Natural killer cell (primary cell): ENCODE measurements at places on chromosomes 2 and 18. TPM values are rescaled to one million over a fixed set of nuclear protein-coding genes. Genes with fewer than 3 reads are reported as not detected.

DNA sequence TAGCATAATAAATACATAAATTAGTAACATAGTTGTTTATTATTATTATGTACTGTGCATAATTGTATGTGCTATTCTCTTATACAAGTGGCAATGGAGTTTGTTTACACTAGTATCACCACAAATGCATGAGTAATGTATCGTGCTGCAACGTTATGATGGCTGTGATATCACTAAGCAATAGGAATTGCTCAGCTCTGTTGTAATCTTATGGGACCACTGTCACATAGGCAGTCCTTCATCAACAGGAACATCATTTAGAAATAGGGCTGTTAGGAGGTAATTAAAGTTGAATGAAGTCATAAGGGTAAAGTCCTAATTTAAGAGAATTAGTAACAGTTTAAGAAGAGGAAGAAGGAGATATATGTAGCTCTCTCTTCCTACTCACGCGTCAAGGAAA lies 33.8 kb downstream of the TEX51 start:
- no peak for DNase-seq

DNA sequence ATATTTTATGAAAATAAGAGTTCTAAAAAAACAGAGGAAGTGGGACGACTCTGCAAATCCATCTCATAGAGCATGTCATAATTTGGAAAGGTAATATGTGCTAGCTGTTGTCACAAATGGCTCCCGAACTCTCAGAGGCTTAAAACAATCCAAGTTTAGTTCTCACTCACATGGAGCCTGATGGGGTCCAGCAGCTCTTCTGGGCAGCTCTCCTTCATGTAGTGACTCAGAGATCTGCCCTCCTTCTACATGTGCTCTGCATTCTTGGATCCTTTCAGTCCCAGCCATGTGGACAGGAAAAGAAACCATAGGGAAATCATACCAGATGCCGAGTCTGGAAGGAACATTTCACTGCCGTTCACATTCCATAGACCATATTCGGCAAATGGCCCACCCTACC lies 180.1 kb upstream of the APCDD1 start:
- DNase-seq = no peak

DNA sequence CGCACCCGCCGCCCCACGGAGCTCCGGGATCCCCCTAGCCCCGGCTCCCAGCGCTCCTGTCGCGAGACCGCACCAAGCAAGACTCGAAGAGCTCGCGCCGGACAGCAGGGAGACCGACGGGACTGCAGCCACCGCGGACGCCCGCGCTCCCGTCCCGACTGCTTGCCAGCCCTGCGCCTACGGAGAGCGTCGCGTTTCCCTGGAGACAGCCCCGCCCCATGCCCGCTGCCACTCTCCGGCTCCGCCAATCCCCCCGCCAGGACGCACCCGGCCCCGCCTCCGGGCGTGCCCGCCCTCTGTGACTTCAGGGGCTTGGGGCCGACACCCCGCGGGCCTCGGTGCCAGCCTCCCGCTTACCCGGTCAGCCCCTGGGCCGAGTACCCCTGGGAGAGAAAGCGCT lies at the start of gene ANKMY1:
Gene ANKMY1 (minus strand): TSS at position 181 of the 400 bp plus-strand sequence. CDS start 653 bp downstream, outside the sequence.
- DNase-seq = peak; percentile 78

Gene DIPK1C
- total RNA-seq = not detected
